GM04503 (cell line): ENCODE measurements at places on chromosomes 7 and 10.

GRCh38 chr7:40303996-40304395 lies 169.2 kb downstream of the SUGCT start:
- DNase-seq: no peak

- no peak for DNase-seq
Measured at GRCh38 chr10:92177546-92177945, 113.3 kb downstream of the CPEB3 start.

DNA sequence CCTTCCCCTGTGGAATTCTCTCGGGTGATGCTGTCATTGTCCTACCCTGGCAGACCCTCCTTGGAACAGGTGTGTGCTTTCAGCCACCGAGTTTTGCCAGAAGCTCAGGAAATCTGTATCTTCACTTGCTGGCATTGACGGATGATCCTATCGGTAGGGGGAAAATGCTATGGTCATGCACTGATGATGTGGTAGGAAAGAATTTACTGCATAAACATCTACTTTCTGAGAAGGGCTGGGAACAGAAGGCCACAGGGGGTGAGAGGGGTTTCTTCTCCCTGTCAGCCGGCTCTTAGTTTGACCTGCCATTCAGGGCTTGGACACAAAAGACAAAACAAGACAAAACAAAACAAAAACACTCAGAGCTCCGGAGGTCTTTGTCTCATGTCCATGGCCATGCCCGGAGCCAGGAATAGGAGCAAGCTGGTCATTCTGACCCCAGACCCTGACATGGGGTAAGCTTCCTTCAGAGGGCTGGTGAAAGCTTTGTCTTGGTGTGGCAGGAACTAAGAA lies 43.6 kb upstream of the CARD11 start:
- DNase-seq: no peak

DNA sequence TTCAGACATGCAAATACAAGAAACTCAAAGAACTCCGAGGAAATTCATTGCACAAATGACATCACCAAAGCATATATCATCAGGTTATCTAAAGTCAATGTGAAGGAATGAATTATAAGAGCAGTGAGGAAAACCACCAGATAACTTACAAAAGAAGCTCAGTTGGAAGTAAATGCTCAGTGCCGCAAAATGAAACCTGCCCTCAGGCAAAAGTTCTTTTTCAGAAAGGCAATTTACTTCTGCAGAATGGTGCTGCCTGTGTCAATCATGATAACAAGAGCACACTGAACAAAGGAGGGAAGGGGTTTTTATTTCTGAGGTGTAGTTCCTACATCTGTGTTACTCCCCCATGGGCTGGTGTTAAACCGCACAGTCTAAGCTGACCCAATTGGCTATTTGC lies 550.6 kb upstream of the SEMA3D start:
- no peak for DNase-seq

GRCh38 chr10:77091597-77092165 lies 545.9 kb downstream of the KCNMA1 start:
- no peak for DNase-seq

GRCh38 chr10:102964713-102965112 lies 46.6 kb downstream of the CNNM2 start:
- DNase-seq: no peak

DNA sequence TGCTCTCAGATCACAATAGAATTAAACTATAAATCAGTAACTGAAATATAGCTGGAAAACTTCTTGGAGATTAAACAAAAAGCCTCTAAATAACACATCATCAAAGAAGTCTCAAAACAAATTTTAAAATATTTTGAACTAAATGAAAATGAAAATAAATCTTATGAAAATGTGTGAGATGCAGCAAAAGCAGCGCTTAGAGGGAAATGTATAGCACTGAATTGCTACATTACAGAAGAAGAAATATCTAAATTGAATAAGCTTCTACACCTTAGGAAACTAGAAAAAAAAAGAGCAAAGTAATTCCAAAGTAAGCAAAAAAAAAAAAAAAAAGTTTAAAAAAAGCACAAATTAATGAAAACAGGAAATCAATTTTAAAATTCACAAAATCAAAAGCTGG lies 35.2 kb downstream of the LMBR1 start:
- no peak for DNase-seq
